Mammary epithelial cell (primary cell): ENCODE measurements at places on chromosomes 12 and 14.

DNA sequence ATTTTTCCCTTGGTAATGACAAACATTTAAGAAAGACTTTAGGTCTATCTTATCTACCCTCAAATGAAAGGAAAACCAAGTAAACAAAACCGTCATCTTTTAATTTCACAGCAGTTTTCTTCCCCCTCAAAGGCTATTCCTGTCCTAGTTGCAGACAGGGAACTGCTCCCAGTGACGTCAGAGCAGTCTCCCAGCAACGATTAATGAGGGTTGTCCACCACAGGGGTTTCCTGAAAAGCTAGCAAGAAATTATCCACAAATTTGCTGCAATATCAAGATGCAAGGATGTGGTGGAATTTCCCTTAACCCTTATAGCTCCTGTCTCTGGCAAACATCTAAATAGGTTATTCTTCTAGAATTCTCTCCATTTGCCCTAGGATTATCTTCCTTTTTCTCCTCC, 89.1 kb upstream of the STAC3 start:
- no peak for DNase-seq

GRCh38 chr12:52230364-52231281, 2.4 kb upstream of the KRT7 start:
- peak; percentile 75 for DNase-seq

DNA sequence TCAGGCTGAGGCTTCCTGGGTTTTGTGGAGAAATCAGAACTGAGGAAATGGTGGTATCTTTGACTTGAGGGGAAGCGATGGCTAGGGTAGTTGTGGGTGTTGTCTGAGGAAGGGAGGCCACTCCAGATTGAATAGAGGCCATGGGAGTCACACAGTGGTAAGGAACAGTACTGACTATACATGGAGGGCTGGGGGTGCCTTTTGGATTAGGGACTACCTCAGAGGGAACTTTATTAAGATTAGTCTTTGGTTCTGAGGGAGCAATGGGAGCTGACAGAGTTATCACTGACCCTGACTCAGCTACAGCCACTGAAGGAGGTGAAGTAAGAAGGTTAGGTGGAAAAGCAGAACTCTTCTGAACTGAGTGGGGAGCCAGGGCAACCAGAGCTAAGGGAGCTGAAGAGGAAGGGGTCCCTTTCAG, 4.4 kb downstream of the NACA start:
- no peak for DNase-seq

DNA sequence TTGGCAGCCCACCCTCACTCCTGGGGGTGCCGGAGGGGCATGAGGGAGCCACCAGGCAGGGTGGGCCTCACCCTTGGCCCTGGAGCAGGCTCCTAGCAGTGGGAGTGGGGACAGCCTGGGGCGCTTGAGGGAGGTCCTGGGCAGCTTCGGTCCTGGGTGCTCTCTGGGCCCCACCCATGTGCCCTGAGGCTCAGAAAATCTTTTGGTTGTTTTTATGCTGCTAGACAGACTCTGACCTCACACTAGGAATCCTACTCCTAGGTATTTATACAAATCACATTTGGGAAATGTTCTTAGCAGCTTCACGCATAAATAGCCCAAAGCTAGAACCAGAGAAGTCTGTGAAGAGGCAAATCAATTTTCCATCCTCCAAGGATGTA, 10.9 kb upstream of the ULK1 start:
- no peak for DNase-seq

GRCh38 chr12:7142056-7142644, 12.0 kb downstream of the CLSTN3 start:
- DNase-seq: peak; percentile 25

- no peak for DNase-seq
Measured at GRCh38 chr12:124698998-124699305, 131.5 kb upstream of the NCOR2 start.

- DNase-seq: no peak
Measured at GRCh38 chr14:20350860-20351259, 7.4 kb downstream of the PARP2 start.

DNA sequence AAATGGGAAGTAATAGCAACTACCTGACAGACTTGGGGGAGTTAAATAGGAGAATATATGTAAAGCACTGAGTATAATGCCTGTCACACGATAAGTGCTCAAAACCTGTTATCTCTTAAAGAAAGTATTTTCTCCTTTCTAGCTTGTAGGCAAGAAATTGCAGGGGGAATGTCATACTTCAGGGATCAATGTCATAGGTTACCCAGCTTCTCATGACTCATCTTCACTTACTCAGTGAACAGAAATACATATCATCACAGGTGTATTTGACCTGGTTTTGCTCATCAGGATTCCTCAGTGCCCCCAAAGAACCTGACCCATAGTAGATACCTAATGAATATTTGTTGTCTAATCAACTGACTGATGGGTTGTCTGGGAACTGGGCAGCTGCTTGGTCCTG, 285.0 kb upstream of the ATP2B1 start:
- no peak for DNase-seq
